ENCODE measurements at places on chromosomes 6 and 20. TPM values are rescaled to one million over a fixed set of nuclear protein-coding genes. Genes with fewer than 3 reads are reported as not detected.

GRCh38 chr6:148745926-148746325 lies 904 bp upstream of the UST start:
- peak; percentile 49 for DNase-seq

GRCh38 chr6:90028066-90028778 lies 134.0 kb downstream of the GJA10 start:
- no peak for DNase-seq

DNA sequence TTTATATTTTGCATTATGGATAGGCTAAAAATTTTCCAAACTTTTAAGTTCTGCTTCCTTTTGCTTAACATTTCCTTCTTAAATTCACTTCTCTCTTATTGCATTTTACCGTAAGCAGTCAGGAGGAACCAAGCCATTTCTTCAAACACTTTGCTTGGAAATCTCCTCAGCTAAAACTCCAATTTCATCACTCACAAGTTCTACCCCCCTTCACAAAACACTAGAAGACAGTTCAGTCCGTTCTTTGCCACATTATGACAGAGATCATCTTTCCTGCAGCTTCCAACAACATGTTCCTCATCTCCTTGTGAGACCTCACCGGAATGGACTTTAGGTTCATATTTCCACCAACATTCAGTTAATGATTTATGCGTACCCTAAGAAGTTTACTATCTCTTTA lies 79.2 kb upstream of the LY86 start:
- DNase-seq, result no peak

DNA sequence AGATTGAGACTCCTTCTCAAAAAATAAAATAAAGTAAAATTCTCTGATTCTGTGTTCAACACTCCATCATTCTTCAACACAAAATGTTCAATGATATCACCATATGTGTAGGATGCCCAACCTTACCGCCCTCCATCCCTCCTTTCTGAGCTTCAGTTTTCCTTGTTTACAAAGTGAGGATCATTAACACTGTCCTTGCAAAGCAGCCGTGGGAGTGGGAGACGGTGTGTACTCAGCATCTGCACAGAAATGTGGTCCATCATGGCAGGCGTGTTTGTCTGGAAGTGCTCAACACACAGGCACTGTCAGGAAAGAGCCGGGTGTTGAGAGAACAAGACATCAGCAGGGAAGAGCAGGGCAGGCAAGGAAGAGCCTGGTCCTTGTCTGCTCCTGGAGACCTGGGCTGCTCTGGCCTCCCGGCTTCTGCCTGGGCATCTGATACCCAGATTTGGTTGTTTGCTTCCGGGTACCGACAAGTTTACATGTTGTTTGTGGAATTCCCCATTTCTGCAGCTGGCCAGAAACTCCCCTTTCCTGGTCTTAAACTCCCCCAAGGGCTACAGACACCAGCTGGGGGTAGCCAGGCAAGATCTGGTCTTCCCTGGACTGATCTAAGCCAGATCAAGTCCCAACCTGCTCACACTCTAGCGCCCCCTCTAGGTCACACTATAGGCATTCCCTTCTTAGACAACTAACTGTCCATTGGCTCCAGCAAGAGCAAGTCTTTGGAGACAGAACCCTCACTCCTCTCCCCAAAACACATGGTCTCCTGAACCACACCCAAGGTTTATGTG lies 26.7 kb upstream of the TTPAL start:
- DNase-seq, result peak; percentile 36

GRCh38 chr6:163814494-163815364 lies 400.2 kb downstream of the QKI start:
- DNase-seq, result peak; percentile 93

- DNase-seq, result no peak
Measured at GRCh38 chr6:118316796-118317384, 231.2 kb upstream of the PLN start.

RUNX2 gene
- total RNA-seq, result 37.2 TPM

All from M059J (cell line).